ENCODE measurements at places on chromosomes 4 and X. TPM values are rescaled to one million over a fixed set of nuclear protein-coding genes. Genes with fewer than 3 reads are reported as not detected.
A peak's percentile ranks its signal among the peaks of the same experiment; 100 is the strongest.

DNA sequence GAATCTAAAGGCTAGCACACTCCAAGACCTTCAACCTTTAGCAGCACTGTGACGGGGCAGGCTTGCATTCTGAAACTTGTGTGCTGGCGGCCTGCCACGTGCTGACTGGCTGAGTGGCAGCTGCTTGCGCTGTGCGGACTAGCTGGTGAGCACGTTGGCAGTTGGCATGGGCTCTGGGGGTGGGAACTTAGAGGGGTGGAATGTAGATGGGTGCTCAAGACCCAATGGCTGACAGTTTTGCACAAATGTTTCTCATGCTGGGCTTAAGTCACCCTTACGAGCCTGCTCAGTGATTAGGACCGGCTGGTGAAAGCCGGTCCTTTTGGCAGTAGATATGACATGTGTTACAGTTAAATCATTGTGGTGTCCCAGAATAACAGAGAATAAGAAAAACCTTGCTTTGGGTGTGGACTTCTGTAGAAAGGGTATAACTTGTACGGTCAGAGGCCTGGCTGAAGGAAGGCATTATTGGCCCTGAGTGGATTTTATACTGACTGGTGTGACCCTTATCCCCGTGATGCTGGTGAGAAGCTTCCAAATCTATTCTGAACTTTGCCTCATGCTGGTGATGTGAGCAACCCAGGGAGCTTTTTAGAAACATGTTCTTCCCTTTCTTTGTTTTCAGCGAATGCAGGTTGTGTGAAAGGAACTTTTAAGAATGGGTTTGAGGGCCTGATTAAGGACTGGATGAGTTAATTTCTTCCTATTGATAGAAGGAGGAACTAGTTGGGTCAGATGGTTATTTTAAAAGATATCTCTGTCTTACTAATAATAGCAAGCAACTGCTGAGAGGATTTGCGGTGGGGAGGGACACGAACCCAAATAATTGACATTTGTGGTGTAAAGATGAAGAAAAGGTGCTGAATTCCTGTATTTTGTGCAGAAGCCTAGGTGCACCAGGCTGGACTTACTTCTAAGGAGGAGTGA, 107.4 kb upstream of the SLC4A4 start:
- no peak for DNase-seq

Gene DIPK2B
- total RNA-seq = not detected

Gene ANKRD50
- 0.53 TPM for total RNA-seq

GRCh38 chr4:158809611-158810486, 41.0 kb downstream of the FNIP2 start:
- DNase-seq = peak; percentile 45

GRCh38 chrX:152086141-152086540, 52.2 kb downstream of the MAGEA10 start:
- no peak for DNase-seq

DNA sequence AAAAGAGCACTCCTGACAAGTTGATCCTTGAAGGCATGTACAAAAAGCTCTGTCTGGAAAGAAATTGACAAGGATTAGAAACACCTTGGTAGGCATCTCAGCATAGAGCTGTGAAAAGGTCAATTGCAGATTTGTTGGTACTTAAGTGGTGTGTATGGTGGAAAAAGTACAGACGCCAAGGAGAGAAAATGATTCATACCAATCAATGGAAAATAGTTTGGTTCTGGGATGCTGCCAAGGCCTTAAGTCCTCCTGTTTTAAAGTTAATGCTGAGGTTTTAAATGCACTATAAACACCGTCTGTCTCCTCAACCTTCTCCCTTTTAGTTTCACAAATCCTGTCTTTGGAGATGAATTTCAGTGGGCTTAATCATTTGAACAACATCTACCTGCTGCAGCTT, 524.1 kb downstream of the IL15 start:
- no peak for DNase-seq

GRCh38 chr4:67103001-67103747, 442.1 kb downstream of the CENPC start:
- no peak for DNase-seq

- DNase-seq = no peak
These were observed 237.4 kb downstream of the MAPK10 start for GRCh38 chr4:86122404-86122803.

GRCh38 chr4:56298236-56298635, 89.1 kb downstream of the AASDH start:
- no peak for DNase-seq

Gene CLCN3
- 32.7 TPM for total RNA-seq

- DNase-seq = no peak
These were observed 284.8 kb upstream of the INTU start for GRCh38 chr4:127347936-127348335.

GRCh38 chr4:80229590-80229989, 32.3 kb downstream of the PRDM8 start:
- DNase-seq = no peak

GRCh38 chr4:92988301-92988700, 684.5 kb downstream of the GRID2 start:
- DNase-seq = no peak

Gene LNX1
- total RNA-seq = not detected

- no peak for DNase-seq
These were observed 80.7 kb downstream of the EVC start for GRCh38 chr4:5791654-5792053.
